ENCODE measurements at places on chromosomes 2 and 18.

DNA sequence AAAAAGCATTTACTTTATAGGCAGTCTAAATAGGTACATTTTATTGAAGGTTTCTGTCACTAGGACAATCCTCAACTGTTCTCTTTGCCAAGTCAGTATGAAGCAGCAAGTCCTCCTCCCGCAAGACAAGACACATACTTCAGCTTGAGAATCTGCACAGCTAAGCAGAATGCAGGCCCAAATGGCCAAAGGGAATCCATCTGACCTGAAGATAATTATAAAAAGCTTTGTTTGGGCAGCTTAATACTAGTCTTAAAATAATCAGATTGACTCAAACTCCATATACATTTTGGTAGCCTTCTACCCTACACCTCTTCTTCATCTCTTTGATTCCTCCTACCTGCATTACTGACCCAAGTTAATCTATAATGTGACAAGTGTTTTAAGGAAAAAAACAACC, 1.8 kb downstream of the LANCL1 start:
- DNase-seq, result no peak

- DNase-seq, result no peak
Measured at GRCh38 chr2:86624267-86624547, 542 bp upstream of the RNF103 start.

DNA sequence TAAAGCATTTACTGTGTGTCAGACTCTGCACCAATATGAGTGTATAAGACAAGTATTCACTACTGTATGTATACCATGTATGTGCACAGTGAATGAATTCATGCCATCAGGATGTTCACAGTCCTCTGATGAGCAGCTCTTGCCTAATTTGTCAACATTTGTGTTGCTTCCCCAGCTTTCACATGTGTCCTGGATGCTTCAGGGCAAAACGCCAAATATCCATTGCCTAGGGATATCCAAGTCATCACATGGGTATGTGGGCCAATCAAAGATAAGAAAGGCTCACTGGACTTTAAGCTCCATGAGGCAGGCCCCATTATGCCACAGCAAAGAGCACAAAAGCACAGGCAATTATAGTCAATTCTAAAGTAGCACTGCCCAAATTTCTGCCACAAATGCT, 134.2 kb upstream of the CHAC2 start:
- DNase-seq, result no peak

DNA sequence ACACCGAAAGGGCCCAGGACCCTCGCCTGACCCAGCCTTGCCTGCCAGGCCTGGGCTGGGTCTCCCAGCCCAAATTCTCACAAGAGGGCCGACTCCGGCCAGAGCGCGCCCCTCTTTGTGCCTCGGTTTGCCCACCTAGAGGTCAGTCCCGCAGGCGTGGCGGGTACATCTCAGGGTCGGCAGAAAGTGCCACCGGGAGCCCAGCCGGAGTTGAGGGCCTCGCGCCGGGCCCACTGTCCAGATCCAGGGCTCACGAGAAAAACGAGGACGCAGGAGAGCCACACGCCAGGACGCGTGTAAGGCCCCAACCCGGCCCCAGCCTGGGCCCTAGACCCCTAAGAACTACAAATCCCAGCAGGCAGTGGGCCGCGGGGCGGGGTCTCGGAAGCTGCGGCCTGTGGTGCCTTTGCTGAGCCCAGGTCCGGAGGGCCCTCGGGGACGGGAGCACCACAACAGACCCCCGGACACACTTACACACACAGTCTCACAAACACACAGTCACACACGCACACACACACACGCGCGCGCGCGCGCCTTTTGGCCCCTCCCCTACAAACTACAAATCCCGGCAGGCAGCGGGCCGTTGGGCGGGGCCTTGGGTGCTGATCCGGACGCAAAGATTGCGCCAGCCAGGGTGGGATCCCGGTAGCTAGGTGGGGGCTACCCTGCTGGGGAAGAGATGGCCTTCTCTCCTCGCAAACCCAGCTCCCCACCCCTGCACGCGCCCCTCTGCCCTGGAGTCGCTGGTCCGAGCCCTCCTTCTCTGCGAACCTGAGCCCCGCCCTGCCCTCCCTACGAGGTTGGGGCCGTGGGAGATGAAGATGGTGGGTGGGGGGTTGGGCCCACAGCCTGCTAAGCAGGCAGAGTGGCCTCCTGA, at the start of gene SH2D6:
SH2D6 (plus strand) TSS at position 583 of the 877 bp plus-strand sequence. CDS start 10,752 bp downstream, outside the sequence.
- DNase-seq, result peak; percentile 92

All from left forelimb (tissue), 1 donor.